SHP77 treated with DMSO at 0.1 percent for 48 hours (cell line): ENCODE measurements at places on chromosomes 2 and 18.

DNA sequence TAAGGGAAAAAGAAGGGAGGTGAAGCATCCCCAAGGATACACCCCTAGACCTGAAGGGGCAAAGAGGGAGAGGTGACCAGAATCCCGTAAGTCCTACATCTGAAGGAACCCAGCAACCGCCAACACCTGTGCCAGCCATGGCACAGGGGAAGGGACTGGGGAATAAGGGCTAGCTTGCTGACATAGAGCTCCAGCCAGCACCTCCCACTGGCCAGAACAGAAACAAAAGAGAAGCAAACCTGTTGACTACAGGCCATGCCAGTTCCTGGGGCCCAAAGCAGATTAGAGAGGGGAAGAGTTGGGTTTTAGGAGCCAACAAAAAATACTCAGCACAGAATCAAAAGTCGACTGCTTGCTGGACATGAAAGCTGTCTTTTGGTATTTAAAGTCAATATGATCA is 244.6 kb downstream of the SUCLG1 start:
- DNase-seq: no peak

GRCh38 chr2:123207245-123207644 is 817.8 kb upstream of the CNTNAP5 start:
- DNase-seq: no peak

GRCh38 chr2:39607538-39608262 is 58.0 kb upstream of the TMEM178A start:
- no peak for DNase-seq

DNA sequence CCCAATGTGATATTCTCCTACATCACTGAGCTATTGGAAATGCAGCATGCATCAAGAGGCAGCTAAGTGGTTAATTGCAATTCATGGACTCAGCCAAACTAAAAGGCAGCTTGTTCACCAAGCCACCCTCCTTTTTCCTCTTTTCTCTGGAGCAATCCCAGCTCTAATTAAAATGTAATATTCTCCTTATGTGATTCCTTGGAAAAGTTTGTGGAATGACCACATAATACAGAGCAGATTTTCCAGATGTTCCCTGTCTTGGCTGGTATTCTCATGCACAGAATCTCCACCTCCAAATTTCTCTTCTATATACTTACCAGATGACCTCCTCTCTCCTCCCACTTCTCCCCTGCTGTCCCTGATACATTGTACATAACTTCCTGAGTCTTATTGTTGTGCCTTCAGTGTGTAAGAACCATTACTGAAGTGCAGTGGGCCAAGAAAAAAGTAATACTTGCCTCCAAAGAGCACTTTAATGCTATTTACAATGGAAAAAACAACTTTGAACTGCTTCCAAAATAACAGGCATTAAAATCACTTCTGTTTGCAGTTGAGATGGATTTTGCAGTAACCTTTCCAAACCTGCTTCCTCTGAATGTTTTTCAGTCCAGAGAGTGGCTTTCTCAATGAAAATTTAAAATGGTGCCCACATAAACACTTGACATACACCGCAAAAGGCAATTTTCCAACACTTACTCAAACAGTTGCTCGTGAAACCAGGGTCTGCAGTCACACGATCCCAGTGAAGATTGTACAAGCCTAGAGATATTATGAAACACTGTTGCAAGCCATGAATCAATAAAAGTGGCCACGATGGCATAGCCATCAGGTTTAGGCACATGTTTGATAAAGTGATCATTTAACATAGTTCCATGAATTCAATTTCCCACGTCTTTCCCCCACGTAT is 258.0 kb downstream of the MTX2 start:
- no peak for DNase-seq

DNA sequence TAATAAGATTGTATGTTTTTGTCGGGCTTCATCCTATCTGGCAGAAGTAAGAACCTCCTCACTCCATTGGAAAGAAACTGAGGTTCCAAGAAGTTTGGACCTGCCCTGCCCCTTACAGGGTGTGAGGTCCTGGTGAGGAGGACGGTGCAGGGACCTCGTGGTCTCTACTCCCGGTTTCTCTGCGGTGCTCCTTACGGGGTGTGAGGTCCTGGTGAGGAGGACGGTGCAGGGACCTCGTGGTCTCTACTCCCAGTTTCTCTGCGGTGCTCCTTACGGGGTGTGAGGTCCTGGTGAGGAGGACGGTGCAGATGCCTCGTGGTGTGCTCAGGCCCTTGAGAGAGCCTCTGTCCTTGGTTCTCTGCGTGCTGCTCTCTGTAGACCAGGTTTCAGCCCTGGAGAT is 5.2 kb downstream of the CTDP1 start:
- no peak for DNase-seq

GRCh38 chr2:23260621-23261020 is 124.4 kb upstream of the KLHL29 start:
- no peak for DNase-seq

DNA sequence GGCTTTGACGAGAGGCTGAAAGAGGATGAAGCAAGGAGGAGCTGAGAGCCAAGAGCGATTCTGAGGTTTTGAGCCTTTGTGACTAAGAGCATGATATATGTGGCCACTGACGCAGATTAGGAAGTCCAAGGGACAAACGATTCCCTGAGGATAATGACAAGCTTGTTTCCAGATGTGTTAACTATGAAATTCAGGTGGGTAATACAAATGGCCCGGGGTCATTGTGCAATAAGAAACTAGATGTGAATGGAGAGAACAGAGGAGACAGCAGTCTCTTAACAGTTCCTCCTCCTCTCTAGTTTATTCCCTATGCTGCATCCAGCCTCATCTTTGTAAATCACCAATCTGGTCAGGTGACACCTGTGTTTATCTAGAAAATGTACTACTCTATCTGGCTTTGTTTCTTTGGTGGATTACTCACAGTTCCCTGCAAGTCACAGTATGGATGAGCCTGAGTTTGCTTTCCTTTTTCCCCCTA is 84.2 kb downstream of the SOCS6 start:
- DNase-seq: no peak

GRCh38 chr2:157427922-157428303 is 16.0 kb downstream of the CYTIP start:
- DNase-seq: no peak

GRCh38 chr18:8813611-8814010 is 108.3 kb downstream of the MTCL1 start:
- DNase-seq: no peak

- DNase-seq: no peak
Observed at GRCh38 chr2:150759531-150759930, 272.1 kb upstream of the RND3 start.

GRCh38 chr2:200814276-200814815 is 2.6 kb downstream of the BZW1 start:
- no peak for DNase-seq

DNA sequence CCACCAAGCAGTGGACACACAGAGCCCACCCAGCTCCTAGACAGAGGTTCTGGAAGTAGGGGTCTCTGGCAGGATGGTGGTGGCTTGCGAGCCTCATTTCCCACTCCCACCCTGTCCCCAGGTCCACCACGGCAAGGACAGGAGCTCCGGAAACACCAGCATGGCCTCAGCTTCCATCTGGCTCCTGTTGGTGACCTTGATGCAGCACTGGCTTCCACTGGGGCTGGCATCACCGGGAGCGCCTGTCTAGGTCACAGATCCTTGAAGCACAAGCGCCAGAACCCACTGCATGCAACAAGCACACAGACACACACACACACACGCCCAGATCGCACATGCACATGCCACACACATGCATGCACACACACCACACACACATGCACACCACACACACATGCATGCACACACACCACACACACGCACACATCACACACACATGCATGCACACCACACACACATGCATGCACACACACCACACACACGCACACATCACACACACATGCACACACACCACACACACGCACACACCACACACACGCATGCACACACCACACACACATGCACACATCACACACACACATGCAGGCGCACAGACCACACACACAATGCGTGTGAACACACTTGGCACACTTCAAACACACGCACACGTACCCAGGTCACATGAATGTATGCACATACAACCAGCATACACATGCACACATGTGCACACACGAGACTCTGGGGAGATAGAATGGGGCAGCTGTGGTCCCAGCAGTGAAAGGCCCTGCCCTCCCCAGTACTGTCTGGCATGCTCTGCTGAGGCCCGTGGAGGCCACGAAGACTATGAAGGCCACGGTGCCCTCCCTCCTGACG is 63.7 kb downstream of the TWIST2 start:
- no peak for DNase-seq

GRCh38 chr2:207164006-207164831 is 1.5 kb downstream of the KLF7 start:
- DNase-seq: no peak

DNA sequence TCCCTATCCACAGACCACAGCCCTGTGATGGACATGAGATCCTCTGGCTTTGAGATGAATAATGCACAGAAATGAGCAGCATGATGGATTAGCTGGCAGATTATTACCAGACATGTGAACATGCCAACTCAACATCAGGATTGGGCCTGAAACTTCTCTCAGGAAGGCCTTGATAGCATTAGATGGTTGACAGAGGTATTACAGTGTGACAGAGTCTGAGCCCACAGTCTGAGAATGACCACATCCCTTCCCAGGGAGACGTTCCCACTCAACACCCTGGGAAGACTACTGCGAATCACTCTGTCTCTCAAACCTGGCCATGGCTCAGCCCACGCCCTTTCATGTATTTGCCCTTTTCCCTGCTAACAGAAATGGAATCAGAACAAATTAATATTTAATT is 66.9 kb downstream of the BCL11A start:
- no peak for DNase-seq

- DNase-seq: no peak
Observed at GRCh38 chr2:196293751-196294515, 122.6 kb upstream of the STK17B start.

DNA sequence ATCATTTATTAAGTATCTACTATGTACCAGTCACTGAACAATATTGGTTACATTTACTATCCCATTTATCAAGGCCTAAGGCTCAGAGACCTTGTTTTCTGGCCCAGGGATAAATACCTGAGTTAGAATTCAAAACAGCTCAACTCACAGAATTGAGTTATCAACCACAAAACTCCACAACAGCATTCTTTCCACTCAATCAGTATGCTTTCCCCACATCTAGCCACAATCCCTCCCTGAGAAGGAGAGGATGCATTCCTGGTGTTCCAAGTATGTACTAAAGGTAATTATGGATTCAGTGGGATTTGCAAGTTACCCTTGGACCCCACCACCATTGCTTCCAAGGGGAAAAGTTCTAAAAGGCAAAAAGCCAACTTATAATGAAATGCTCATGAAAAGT is 104.2 kb upstream of the PID1 start:
- no peak for DNase-seq

DNA sequence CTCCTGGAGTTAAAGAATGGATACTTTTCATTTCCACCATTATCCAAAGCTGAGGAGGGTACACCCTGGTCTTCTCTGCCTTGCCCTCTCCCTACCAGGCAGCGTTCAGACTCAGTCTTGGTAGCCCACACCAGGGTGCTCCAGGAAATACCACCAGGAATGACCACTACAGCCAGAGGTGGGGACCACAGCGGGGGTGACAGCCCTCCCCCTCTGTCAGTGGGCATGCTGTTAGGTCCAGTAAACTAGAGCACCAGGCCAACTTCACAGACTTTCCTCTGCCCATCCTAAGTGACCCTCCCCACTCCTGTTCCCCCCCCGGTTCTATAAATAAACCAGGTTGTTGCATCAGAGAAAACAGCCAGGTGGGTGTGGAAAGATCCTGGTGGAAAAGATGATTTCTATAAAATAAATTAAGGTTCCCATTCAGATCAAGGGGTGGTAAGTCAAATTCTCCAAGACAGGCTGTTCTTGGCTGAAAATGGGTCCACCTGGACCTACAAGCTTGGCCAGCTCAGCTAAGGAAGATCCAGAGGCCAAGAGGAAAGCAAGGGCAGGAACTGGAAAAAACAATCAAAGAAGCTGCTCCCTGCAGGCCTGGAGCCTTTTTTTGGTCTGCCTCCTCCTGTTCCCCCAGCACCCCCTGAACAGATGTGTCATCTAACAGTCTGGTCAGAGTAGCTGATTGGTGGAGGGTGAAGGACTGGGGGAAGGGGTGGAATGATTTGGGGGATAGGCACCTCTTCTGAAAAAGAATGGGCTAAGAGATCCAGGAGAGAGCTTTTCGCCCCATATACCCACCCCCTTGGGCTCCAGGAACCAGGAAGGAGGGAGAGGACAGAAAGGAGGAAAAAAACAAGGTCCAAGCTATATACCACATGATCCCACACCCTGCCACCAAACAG is 2.3 kb downstream of the RAB11FIP5 start:
- DNase-seq: no peak

DNA sequence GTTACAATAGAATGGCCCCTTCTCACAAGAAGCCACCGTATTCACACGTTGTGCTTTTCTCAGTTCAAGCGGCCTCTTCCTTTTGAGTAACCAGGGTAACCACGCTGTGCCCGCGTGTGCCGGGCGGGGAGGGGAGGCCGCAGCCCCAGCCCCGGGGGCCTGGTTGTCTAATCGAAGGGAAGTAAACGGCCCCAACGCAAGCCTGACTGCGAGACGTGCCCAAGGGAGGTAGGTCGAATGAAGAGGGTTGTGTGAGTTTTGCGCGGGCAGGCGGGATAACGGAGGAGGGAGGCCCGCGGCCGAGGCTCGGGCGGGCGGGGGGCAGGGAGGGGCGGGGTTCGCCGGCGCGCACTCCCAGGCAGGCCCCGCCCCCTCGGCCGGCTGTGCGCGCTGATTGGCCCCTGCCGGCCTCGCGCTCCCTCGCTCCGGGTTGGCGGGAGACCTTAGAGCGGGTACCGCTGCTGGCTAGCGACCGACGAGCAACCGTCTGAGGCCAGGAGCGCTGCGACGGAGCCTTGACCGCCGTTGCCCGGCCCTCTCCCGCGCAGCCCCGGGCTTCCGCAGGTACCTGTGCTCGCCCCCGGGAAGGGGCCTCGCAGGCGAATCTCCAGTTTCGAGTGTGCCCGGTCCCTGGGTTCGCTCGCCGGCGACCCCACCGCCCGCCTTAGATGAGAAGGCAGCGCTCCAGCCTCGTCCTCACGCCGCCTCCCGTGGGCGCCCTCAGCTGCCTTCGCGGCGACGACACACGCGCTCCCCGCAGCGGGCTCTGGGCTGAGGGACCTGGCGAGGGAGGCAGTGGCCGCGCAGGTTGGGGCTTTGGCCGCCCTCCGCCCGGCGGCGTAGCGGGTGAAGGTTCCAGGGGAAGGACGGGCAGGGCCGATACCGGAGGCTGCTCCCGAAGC is at the start of gene SPDYA:
Gene SPDYA (plus strand): TSS at position 451 of the 902 bp plus-strand sequence. CDS start 5,181 bp downstream, outside the sequence.
- DNase-seq: no peak

GRCh38 chr2:227536445-227536844 is 62.2 kb upstream of the SCYGR2 start:
- DNase-seq: no peak

DNA sequence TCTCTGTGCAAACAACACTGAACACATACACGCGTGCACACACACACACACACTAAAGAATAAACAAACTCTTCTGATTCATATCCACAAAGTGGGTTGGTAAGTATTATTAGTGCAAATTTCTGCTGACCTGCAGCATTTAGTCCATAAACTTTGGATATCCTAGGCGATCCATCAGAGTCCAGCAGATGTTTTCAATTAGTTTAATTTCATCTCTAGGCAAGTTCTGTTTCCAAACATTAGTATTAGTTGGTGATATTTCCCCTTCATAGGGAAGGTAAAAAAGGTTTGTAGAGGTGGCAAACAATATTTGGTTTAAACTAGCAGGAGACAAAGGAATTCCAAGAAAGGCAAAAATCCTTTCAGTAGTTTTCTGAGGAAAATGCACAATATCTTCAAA is 5.7 kb downstream of the DSEL start:
- no peak for DNase-seq
